Esophagus squamous epithelium (tissue), 5 donors: ENCODE measurements at places on chromosomes 4 and X.

GRCh38 chrX:134737721-134738369 is 79.6 kb upstream of the PLAC1 start:
- no peak for DNase-seq

- no peak for DNase-seq
Measured at GRCh38 chr4:120773641-120774040, 148.9 kb downstream of the PRDM5 start.

DNA sequence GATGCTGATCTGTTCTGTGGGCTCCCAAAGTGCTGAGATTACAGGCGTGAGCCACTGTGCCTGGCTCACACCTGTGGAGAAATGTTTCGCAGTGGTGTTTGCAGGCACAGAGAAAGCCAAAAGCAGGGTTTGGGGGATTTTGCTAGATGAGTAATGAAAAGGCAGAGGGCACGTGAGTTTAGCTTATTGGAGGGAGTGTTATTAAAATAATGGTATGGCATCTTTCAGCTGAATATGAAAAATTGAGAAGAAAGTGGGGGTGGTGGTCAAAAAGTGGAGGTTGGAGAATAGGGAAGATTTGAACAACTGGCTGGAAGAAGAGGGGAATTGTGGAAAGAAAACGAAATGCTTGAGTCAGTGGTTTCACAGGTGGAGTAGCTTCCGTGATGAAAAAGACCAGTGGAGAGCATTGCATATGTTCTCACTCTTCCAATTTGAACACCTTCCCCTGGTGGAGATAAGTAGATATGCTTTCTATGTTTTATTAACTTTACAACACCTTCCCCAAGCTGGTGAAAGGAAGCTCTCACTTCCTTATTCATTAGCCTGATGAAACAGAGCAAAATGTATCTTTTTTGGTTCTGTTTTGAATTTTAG is 1.1 kb upstream of the CHST7 start:
- DNase-seq = no peak

DNA sequence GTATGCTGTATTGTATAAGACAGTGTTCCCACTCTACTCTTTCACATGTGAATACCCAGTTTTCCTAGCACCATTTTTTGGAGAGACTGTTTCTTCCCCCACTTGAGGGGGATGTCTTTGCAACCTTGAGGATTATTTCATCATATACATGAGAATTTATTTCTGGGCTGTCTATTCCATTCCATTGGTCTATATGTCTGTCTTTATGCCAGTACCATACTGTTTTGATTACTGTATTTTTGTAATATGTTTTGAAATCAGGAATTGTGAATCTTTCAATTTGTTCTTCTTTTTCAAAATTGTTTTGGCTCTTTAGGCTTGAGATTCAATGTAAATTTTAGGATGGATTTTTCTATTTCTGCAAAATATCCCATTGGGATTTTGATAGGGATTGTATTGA is 15.8 kb upstream of the LHFPL1 start:
- no peak for DNase-seq

DNA sequence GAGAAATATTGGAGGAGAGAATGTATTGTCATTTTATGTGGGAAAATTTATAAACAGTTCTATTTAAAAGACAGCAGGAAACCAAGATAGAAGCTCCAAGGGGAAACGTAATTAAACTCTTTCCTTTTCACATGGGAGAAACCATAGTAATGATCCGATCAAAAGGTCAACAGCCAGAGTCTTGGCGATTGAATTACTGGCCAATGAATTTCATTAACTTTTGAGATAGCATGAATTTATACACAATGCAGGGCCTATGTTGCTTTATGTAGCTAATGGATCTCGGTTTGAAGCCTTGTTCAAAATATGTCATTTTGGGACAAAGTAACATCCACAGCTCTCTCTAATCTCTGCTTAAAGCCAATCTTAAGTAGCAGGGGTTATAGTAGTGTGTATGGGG is 897.5 kb upstream of the NDST4 start:
- DNase-seq = no peak

GRCh38 chr4:15444879-15445547 is 17.2 kb downstream of the C1QTNF7 start:
- no peak for DNase-seq

DNA sequence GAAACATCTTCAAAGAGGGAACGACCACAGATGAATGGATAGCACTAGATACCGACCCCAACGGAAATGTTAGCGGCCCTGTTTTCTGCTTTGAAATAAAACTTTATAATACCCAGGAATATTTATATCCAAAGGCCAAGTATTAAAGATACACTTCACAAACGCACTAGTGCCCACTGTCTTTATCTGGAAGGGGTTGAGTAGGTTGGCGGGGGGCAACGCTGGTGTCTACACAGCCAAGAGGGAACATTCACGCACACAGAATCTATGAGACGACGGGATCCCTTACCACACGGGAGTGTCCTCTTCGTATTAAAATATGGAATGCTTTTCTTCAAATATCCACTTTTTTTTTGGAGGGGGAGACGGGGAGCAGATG is 3.3 kb downstream of the HAND2 start:
- DNase-seq = no peak

DNA sequence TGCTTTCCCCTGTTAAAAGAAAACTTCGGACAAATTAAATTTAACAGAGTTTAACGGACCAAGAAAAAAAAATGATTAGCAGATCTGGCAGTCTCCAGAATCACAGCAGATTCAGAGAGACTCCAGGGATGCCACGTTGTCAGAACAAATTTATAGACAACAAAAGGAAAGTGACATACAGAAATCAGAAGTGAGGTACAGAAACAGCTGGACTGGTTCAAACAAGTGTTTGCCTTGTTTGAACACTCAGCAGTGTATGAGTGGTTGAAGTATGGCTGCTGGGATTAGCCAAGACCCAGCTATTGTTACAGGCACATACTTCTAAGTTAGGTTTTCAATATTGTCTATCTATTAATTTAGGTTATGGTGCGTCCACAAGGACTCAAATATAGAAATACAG is 19.1 kb downstream of the PIR start:
- no peak for DNase-seq

- DNase-seq = no peak
Measured at GRCh38 chr4:67996127-67996526, 32.8 kb upstream of the TMPRSS11A start.
